SHP77 treated with DMSO at 0.1 percent for 48 hours (cell line): ENCODE measurements at places on chromosomes 4 and X.
A peak's percentile ranks its signal among the peaks of the same experiment; 100 is the strongest.

DNA sequence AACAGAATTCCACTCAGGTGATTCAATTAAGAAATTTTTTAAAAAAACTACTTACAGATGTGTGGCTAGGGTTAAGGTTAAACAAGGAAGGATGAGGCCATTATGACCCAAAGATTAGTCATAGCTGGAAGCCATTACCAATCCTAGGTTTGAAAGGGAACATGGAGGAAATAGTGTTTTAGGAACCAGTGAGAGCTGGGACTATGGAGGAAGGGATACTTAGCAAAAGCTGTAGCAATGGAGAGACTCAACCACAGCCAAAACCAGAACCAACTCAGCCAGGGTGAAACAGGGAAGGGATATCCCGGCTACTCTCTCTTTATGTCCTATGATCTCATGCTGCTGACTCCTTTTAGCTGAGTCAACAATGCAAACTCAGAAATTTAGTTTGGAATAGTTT is 148.6 kb upstream of the CNKSR2 start:
- DNase-seq: no peak

GRCh38 chr4:8770518-8771257 is 101.0 kb downstream of the HMX1 start:
- no peak for DNase-seq

- DNase-seq: no peak
Observed at GRCh38 chrX:17403972-17404371, 29.0 kb downstream of the NHS start.

DNA sequence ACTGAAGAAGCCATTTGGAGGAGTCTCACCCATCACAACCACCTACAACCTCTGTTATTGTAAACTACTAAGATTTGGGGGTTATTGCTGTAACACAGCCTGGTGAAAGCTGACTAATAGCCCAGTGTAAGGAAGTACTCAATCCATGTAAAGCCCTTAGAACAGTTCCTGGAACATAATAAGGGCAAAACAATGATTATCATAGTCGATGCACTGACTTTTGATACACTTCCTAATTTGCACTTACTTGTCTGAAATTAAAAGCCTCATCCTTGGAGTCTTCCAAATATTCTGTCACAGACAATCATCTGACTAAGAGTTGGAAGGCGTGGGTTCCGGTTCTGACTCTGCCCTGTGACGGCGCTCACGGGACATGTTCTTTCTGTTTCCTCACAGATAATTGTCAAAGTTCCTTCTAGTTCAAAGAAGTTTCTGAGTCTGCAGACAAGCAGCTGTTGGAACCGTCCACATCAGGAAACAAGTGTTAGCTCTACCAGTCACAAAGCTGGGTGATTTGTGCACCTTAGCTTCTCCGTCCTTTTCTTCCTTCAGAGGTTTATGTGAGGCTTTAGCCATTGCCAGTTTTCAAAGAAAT is 33.4 kb upstream of the RASGEF1B start:
- DNase-seq: no peak

DNA sequence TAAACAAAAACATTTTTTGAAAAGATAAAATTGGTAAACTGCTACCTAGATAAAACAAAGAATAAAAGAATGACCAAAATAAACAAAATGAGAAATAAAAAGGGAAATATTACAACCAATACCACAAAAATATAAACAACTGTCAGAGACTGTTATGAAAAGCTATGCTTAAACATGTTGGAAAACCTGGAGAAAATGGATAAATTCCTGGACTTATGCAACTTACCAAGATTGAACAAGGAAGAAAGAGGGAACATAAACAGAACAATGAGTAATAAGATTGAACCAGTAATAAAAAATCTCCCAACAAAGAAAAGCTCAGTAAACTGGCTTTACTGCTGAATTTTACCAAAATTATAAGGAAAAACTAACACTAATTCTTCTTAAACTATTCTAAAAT is 518.7 kb downstream of the GRXCR1 start:
- DNase-seq: no peak

- DNase-seq: peak; percentile 24
Observed at GRCh38 chrX:54452920-54453319, 12.7 kb downstream of the TSR2 start.

GRCh38 chr4:8343262-8343966 is 73.9 kb downstream of the HTRA3 start:
- no peak for DNase-seq

DNA sequence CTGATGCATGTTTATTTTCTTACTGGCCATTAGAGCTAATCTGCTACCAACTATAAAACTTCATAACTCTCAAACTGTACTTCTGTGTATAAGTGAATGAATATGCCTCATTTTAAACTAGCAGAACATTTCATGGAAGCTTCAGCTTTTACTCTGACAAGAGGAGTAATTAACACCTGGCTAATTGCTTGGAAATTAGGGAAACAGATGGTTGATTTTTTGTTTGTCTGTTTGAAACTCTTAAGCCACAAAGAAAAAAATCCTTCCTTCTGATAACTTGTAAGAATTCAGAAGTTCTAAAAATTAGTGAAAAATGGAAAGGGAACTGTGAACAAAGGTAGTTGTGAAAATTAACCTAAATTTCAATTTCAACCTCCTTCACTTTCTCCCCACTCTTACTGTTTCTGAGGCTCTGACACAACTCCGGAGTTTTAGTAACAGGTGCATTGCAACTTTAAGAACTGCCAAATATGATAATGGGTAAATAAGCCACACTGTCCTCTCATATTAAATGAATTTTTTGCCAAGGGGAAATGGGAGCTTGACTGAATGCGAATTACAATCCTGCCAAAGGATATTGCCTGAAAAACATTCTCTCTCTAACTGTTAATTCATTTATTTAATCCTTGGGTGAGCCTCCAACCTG is 1.0 kb downstream of the EGF start:
- DNase-seq: no peak

GRCh38 chr4:85952972-85953650 is 406.7 kb downstream of the MAPK10 start:
- DNase-seq: no peak

DNA sequence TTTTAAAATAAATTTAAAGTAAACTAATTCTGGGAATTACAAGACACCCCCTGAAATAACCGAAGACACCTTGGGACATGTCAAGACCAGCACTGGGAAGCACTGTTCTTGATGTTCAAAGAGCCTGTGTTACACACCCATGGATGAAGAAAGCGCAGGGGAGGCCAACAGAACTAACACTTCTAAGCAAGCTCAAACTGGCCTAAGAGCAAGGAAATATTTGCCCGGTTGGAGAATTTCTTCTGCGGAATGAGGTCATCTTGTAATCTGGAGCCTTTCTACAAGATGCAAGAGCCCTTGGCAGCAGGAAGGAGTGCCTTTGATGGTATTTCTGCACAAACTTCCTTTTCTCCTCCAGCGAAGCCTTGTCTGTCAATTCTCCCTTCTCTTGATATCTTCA is 9.3 kb upstream of the EFHC2 start:
- DNase-seq: no peak

DNA sequence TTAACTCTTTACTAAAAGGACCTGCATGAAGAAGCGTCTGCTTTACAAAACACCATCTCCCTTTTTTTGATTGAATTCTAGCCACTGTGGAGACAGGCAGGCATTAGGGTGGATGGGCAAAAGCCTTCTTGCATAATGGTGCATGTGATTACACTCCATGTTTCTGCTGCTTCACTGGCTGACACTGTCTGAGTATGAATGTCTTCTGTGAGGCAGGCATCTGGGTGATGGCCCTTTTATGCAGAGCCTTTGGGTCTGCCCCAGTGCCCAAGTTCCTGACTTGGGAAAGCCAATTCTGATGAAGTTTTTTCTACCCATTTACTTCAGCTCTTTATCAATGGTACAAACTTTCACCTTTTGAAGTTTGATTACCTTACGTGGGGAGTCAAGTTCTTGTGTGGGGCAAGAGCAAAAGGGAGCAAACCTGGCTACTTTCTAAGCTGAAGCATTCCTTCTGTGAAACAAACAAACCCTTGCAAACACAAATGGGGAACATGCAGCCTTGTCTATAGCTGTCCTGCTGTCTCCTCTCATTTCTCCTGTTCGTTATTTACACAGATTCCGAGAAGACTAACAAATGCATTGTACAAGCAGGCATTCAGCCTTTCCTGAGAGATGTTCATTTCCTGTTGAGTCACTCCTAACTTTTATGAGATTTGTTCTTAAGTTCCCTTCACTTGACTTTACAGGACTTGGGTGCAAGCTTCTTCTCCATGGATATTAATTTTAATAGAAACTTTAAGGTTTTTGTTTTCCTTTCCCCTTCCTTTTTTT is 301.9 kb downstream of the TLL1 start:
- DNase-seq: no peak

GRCh38 chr4:87530868-87531267 is 1.7 kb upstream of the SPARCL1 start:
- DNase-seq: no peak
